ENCODE measurements at places on chromosomes 1 and 21.

DNA sequence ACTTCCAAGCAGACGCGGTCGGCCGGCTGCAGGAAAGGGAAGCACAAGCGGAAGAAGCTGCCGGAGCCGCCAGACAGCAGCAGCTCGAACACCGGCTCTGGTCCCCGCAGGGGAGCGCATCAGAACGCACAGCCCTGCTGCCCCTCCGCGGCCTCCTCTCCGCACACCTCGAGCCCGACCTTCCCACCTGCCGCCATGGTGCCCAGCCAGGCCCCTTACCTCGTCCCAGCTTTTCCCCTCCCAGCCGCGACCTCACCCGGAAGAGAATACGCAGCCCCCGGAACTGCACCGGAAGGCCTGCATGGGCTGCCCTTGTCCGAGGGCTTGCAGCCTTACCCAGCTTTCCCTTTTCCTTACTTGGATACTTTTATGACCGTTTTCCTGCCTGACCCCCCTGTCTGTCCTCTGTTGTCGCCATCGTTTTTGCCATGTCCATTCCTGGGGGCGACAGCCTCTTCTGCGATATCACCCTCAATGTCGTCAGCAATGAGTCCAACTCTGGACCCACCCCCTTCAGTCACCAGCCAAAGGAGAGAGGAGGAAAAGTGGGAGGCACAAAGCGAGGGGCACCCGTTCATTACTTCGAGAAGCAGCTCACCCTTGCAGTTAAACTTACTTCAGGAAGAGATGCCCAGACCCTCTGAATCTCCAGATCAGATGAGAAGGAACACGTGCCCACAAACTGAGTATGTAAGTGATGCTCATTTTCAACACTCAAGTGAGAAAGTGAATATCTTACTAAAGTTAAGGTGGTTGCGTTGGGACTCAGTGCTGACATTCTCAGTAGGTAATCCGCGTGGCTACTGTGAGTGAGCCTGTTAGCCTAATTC is 25.5 kb downstream of the UTS2 start:
- DNase-seq, result peak; percentile 22

DNA sequence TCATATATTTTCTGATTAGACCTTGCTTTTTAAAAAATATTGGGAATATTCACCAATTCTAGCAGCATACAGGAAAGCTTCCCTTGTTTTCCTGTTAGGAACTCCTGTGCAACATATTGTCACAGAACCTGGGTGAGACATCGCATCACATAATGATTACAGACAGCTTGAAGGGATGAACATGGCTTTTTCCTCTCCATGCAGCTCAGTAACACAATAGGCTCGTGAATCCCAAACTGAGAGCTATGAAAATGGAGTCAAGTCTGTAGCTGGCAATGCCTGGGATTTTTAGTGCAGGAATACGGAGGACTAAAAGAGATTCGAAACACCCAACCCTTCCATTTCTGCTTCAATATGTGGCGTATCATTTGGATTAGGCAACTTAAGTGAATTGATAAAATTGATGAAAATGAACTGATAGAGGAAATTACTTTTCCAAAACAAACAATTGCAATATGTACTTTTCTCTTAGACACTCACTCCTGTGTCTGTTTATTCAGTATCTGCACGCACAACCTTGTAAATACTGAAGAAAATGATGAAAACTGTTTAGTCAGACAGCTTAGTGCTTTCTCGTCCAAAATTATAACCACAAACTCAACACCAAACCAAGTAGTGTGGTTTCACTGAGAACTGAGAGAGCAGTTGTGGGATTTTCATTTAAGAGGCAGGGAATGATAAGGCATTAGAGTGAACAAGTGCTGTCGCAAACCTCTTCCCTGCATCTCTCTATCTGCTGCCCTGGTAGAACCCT is 250.4 kb downstream of the PTBP2 start:
- no peak for DNase-seq

GRCh38 chr1:234072793-234073192 is 168.3 kb downstream of the SLC35F3 start:
- DNase-seq, result no peak

DNA sequence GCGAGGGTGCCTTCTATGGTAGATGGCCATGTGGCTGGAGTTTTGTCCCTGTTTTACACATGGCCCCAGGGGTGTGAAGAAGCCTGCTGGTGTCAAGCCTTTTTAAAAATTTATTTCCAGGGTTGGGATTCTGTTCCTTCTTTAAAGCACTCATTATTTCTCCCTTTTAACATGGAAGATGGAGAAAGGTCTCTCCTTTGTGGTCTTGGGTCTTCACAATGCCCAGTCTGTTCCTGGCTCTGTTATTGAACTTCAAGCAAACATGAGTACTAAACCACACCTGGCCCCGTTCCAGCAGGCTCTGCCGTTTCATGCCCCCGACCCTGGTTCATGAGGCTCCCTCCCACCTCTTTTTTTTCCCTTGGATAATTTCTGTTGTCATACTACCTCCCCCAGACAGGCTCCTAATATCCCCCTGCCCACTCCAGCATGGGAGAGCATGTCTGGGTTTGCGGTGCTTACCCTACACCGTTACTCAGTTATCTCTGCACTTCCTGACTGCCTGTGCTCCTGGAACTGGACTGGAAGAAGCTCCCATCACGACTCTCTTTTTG is 121.2 kb upstream of the KIAA0040 start:
- DNase-seq, result no peak

- no peak for DNase-seq
These were observed 35.9 kb upstream of the TMEM52 start for GRCh38 chr1:1954831-1955441.

- peak; percentile 26 for DNase-seq
These were observed 2.0 kb upstream of the ATF3 start for GRCh38 chr1:212606395-212607205.

DNA sequence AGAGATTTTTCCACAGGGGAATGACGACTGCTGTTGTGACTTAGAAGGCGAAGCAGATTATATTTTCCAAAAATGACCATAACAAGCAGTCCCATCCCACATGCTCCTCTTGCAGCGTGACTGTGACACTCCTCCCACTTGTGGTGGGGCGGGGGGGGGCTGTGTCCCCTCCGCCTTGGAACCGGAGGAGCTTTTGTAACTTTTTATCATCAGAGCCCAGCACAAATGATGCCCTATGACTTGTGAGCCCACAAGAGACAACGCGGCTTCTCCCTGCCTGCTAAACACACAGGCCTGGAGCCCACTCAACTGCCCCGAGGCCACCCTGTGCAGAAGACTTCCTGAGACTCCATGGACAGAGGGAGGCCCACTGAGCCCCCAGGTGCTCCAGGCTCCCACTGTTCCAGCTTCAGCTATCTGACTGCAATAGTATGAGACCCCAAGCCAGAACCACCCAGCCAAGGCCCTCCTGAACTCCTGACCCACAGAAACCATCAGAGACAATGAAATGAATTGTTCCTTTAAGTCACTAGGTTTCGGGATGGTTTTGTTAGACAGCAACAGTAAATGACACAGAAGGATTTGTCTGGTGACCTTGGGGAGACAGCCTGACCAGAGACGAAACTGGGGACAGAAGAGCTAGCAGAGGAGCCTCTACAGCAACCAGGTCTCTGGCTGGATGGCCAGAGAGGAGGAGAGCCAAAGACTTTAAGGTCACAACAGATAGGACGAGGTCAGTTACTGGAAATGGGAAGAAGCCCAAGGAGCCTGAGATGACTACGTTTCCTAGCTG is 58.8 kb downstream of the CAPZB start:
- no peak for DNase-seq

GRCh38 chr1:51636764-51637522 is 20.1 kb downstream of the OSBPL9 start:
- no peak for DNase-seq

DNA sequence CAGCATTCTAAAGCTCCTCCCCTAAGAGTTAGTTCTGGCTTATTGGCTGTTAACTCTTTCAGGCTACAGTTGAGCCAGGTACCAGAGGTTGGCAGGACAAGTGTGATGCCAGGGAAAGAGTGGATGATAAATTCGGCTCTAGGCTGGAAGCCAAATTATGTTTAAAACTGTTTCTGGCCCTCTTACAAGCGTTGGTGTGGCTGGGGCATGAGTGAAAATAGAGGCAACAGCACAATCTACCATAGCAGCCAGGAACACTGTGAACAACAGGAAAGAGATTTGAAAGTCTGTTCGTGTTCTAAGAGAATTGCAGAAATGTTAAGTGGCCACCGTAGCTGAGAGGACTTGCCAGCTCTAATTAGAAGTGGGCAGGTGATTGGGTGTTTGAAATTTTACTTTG is 84.2 kb downstream of the CDC7 start:
- DNase-seq, result no peak

DNA sequence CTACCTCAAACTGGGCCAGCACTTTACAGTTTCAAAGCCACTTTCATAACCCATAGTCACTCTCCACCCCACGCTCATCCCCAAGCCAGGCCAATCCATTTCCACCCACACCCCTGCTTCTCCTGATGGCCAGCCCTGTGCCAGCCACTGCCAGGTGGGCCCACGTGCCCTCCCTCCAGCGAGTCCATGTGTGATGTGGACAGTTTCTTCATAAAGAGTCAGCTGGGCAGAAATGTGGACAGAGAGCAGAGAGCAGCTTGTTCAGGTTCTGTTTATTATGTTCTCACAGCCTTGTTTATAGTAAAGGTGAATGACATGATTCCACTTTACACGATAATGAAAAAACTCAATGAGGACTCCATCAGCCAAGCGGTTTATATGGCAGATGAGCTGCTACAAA is 37.4 kb upstream of the RGS16 start:
- no peak for DNase-seq

DNA sequence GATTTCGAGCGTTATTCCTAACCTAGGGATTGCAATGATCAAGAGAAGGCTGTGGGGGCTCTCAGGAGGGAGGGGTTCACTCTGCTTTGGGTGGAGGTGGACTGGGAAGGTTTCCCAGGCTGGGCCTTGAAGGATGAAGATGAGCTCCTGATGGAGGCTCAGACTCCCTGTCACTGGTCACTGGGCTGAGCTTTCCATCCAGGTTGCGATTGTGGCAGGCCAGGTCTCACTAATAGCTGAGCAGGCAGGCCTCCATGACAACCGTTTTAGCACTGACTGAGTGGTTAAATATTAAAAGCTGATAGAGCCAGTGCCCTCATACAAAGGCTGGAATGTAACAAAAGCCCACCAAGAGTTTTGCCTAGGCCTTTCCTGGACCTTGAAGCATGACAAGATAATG is 36.2 kb upstream of the EFCAB14 start:
- DNase-seq, result no peak
